Activated CD4-positive, alpha-beta T cell treated with anti-CD3 and anti-CD28 coated beads, Interleukin-2, amount 10 ng/mL, durations not matched to agents 7 days and 5 days (primary cell): ENCODE measurements at places on chromosomes 4 and X. TPM values are rescaled to one million over a fixed set of nuclear protein-coding genes. Genes with fewer than 3 reads are reported as not detected.

DNA sequence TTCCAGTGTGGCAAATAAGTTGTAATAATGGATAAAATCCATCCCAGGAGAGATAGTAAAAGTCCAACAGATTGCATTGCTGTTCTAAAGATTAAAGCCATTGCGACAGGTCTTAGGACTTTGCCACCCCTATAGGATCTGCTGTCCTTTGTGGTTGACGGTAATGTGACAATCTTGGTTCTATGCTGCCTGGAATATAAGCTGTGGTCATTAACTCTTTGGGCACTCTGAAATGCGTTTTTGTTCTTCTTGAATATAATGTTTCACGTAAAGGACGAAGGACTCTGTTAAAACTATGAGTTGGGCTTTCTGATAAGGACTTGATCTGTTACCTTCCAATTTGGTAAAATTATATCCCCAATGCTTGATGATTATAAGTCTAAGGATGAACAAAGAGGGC is at the start of gene CLDN24:
CLDN24 (minus strand) TSS at position 101 of the 400 bp plus-strand sequence; CDS start at position 101, 0 bp downstream.
- no peak within 1 kb of the TSS for H3K4me3 ChIP-seq

S100P gene
- 5.3 TPM for total RNA-seq

GRCh38 chr4:169133932-169134331 is 123.9 kb upstream of the CBR4 start:
- no peaks in the 10 kb centered on the region for H3K27me3 ChIP-seq
- no peaks in the 10 kb centered on the region for H3K36me3 ChIP-seq
- no peaks in the 10 kb centered on the region for H3K4me1 ChIP-seq
- H3K27ac ChIP-seq: no peak overlapping the region

CDKL2 gene
- 1.00 TPM for total RNA-seq

SSR4 gene
- 193 TPM for total RNA-seq

- H3K4me1 ChIP-seq: peaks cover 17% of the 10 kb centered on the region
- H3K27me3 ChIP-seq: no peaks in the 10 kb centered on the region
- DNase-seq: no peak
- H3K27ac ChIP-seq: no peak overlapping the region
- no peak overlapping the region for H3K4me3 ChIP-seq
- peaks cover 10% of the 10 kb centered on the region for H3K36me3 ChIP-seq
Measured at GRCh38 chrX:42119076-42119475, 195.7 kb upstream of the CASK start.

EREG gene
- total RNA-seq: not detected

DNA sequence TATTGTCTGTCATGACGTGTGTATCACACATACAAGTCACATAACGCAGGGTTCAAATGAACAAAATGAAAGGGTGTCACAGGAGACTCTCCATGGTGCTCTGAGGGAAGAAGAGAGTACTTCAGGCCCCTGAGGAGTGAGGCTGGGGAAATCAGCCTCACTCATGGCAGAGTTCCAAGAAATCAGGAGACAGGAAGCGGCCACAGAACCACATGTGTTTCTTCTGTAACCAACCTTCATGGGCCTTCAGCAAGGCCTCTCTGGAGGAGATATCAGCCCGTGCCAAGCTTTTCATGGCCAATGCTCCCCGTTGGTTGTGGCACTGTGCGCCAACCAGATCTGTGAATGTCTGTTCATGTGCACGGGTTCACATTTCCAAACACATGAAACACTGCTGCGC is 76.0 kb downstream of the NAT8L start:
- H3K4me3 ChIP-seq: no peak overlapping the region
- no peaks in the 10 kb centered on the region for H3K27me3 ChIP-seq
- DNase-seq: peak; percentile 52
- peak overlapping the region; percentile 10 for H3K27ac ChIP-seq
- peaks cover 21% of the 10 kb centered on the region for H3K4me1 ChIP-seq
- H3K36me3 ChIP-seq: peaks cover 14% of the 10 kb centered on the region

DNA sequence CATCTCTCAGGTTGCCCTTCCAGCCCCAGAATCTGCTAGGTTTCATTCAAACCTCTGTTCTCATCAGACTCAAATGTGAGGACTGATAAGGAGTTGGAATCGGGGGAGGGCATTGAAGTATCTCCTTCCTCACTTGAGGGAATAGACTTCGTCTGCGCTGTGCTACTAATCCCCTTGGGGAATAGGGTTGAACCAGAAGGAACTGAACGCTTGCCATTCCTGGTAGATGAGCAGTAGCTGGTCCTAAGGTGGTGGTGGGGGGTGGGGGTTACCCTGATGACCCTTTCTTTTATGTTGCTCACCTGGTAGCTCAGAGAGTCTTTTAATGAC is 692 bp upstream of the SLC9A7 start:
- peaks cover 22% of the 10 kb centered on the region for H3K4me1 ChIP-seq
- H3K36me3 ChIP-seq: no peaks in the 10 kb centered on the region
- peak overlapping the region; percentile 77 for H3K4me3 ChIP-seq
- peaks cover 4% of the 10 kb centered on the region for H3K27me3 ChIP-seq
- H3K27ac ChIP-seq: peak overlapping the region; percentile 87

CXCL6 gene
- total RNA-seq: not detected

USP17L25 gene
- not detected for total RNA-seq

DNA sequence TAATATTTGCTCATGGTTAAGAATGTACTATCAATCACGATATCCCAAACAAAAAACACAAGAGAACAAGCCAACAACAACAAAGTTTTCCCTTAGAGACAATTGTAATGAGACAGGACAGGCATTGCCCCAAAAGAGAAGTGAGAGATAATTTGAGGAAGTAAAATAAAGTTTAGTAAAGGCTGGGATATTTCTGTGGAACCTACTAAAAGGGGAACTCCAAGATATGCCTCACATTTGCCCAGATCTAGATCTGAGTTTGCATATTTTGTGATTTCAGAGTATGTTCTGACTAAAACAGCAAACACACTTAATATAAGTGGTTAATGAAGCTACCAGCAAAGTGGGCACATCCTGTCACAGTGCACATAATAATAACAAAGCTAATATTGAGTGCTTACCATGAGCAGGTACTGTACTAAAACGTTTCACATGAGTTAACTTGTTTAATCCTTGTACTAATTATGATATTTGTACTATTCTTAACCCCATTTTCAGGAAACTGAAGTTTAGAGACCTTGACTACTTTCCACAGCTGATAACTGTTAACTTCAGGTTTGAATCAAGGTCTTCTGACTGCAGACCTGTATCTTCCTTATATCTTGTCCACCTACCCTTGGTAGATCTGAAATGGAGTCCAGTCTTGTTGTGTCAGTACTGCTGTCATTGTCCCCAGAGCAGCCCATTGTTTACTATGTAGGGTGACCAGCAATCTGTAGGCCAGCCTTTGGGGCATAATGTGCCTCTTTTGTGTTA is 26.0 kb upstream of the BMP2K start:
- no peaks in the 10 kb centered on the region for H3K27me3 ChIP-seq
- no peak overlapping the region for H3K27ac ChIP-seq
- no peak overlapping the region for H3K4me3 ChIP-seq
- no peak for DNase-seq
- no peaks in the 10 kb centered on the region for H3K4me1 ChIP-seq
- H3K36me3 ChIP-seq: no peaks in the 10 kb centered on the region

SORCS2 gene
- not detected for total RNA-seq

GLRA2 gene
- total RNA-seq: not detected

GRCh38 chrX:11619441-11619840 is 46.3 kb downstream of the ARHGAP6 start:
- H3K4me1 ChIP-seq: no peaks in the 10 kb centered on the region
- H3K36me3 ChIP-seq: no peaks in the 10 kb centered on the region
- H3K27ac ChIP-seq: no peak overlapping the region

GRCh38 chr4:21097865-21098264 is 397.6 kb downstream of the PACRGL start:
- H3K4me1 ChIP-seq: no peaks in the 10 kb centered on the region
- no peak for DNase-seq
- H3K4me3 ChIP-seq: no peak overlapping the region
- H3K27ac ChIP-seq: no peak overlapping the region
- no peaks in the 10 kb centered on the region for H3K36me3 ChIP-seq
- no peaks in the 10 kb centered on the region for H3K27me3 ChIP-seq

GAGE2A gene
- total RNA-seq: not detected

- no peak overlapping the region for H3K4me3 ChIP-seq
- no peaks in the 10 kb centered on the region for H3K27me3 ChIP-seq
- H3K36me3 ChIP-seq: no peaks in the 10 kb centered on the region
- H3K4me1 ChIP-seq: no peaks in the 10 kb centered on the region
- DNase-seq: no peak
Measured at GRCh38 chr4:181536811-181537434, 706.3 kb upstream of the TENM3 start.

DNA sequence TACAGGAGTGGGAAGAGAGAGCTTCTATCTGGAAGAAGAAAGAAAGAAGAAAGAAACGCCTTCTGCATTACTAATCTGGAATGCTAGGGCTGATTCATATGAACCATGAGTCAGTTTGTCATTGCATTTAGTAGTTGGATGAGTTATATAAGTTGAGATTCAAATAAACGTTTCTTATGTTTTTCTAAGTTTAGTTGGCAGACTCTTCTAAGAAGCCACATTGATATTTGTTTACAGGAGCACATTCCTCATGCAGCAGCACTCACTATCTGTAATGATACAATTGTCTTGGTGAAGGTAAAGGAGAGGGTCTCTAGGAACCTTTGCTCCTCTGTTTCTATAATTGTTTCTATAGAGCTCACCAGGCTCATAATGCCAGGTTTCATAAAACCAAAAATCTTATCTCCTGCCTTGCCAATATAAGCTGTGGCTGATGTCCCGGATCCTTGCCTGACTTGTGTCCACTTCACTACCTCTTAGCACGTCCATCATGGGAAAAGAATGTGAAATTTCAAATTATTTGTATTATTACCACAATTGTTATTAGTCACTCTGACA is 39.5 kb downstream of the HOPX start:
- no peak overlapping the region for H3K27ac ChIP-seq
- no peak overlapping the region for H3K4me3 ChIP-seq
- H3K4me1 ChIP-seq: peaks cover 19% of the 10 kb centered on the region
- no peaks in the 10 kb centered on the region for H3K27me3 ChIP-seq
- DNase-seq: no peak

DNA sequence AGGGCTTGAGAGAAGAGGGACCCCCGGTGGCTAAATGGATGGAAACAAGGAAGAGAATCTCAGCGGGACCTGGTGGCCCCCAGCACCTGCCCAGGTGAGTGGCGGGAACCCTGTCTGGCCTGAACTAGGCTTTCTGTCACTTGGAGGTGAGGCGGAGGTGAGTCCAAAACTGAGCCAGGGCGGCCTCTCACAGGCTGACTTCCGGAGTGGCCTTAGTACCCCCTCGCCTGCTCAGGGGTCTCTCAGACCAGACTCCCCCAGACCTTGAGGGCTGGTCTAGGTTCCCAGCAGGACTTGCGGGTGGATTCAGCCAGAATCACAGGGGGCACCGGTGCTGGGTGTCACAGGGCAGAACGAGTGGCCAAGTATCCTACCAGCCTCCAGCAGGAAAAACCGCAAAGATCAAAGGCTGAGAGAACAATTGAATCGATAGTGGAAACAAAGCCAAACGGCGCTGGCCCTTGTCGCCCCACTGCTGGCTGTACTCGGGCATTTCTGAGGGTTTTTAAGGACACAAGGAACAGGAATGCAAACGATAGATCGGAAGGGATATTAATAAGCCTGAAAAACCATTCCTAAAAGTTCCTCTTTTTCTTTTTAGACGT is 67.8 kb downstream of the WFS1 start:
- H3K27ac ChIP-seq: no peak overlapping the region
- no peak overlapping the region for H3K4me3 ChIP-seq
- H3K36me3 ChIP-seq: no peaks in the 10 kb centered on the region
- no peak for DNase-seq
- peaks cover 25% of the 10 kb centered on the region for H3K4me1 ChIP-seq

DNA sequence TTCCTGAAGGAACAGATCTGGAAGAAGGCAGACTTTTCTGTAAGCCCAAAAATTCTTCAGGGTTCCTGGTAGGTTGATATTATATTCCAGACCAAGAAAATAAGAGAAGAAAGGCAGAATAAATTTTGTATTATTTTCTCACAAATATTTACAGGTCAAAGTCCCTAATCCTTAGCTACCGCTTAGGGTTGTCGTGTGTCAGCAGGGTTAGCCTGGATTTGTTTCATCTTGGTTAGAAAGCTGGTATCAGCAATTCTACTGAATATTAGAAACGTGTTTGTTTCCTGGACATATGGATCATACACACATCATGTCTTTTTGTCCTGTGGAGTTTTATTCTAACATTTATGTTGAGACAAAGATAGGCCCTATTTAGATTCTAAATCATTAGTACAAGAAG is 232.9 kb upstream of the CXXC4 start:
- H3K36me3 ChIP-seq: no peaks in the 10 kb centered on the region
- no peaks in the 10 kb centered on the region for H3K27me3 ChIP-seq
- no peak overlapping the region for H3K4me3 ChIP-seq
- H3K4me1 ChIP-seq: no peaks in the 10 kb centered on the region

RNF175 gene
- total RNA-seq: not detected

DNA sequence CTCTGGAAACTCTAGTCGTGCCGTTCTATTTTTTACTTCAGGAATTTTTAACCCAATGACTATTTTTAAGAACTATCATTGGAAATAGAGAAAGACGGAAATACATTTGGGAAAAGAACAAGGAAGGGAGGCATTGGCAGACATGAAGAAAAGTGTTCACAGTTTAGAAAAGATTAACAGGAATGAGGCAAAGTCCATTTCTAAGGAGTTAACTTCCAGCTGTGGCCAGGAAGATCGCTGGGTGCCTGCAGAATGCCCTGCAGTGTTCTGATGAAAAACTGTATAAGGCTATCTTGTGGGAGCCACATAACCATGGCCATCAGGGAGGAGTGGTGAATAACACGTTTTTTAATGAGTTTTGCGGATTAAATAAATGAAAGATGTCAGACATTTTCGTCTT is 150.6 kb upstream of the VCX3A start:
- no peak overlapping the region for H3K27ac ChIP-seq
- H3K36me3 ChIP-seq: no peaks in the 10 kb centered on the region
- H3K4me1 ChIP-seq: no peaks in the 10 kb centered on the region
- no peak overlapping the region for H3K4me3 ChIP-seq

ADH1B gene
- not detected for total RNA-seq

ATRX gene
- 66.4 TPM for total RNA-seq

- no peak overlapping the region for H3K27ac ChIP-seq
- H3K27me3 ChIP-seq: peaks cover 10% of the 10 kb centered on the region
- H3K4me3 ChIP-seq: no peak overlapping the region
- H3K36me3 ChIP-seq: no peaks in the 10 kb centered on the region
- H3K4me1 ChIP-seq: no peaks in the 10 kb centered on the region
- no peak for DNase-seq
Measured at GRCh38 chr4:15884666-15885065, 53.9 kb downstream of the FGFBP1 start.
